ENCODE measurements at places on chromosomes 2 and 18.
A peak's percentile ranks its signal among the peaks of the same experiment; 100 is the strongest.

- DNase-seq, result no peak
These were observed 3.1 kb downstream of the IL36RN start for GRCh38 chr2:113061896-113062770.

DNA sequence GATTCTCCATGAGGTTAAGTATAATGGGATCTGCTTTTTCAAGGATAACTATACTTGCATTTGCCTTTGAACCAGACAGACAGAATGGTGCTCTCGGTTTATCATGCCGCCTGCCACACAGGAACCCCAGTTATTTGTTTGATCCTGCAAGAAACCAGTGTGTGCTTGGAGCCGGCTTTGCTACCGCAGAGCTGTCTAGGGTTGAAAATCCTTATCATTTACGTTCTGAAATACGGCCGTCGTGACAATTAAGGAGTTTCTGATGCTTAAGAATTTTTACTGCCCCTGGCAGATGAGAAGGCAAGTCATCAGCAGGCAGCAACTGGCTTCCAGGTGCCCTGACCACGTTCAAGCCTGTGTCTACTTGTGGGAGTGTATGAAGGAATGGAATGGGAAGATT lies 112.0 kb downstream of the GBX2 start:
- no peak for DNase-seq

- no peak for DNase-seq
These were observed 6.8 kb downstream of the ESPNL start for GRCh38 chr2:238106698-238107524.

DNA sequence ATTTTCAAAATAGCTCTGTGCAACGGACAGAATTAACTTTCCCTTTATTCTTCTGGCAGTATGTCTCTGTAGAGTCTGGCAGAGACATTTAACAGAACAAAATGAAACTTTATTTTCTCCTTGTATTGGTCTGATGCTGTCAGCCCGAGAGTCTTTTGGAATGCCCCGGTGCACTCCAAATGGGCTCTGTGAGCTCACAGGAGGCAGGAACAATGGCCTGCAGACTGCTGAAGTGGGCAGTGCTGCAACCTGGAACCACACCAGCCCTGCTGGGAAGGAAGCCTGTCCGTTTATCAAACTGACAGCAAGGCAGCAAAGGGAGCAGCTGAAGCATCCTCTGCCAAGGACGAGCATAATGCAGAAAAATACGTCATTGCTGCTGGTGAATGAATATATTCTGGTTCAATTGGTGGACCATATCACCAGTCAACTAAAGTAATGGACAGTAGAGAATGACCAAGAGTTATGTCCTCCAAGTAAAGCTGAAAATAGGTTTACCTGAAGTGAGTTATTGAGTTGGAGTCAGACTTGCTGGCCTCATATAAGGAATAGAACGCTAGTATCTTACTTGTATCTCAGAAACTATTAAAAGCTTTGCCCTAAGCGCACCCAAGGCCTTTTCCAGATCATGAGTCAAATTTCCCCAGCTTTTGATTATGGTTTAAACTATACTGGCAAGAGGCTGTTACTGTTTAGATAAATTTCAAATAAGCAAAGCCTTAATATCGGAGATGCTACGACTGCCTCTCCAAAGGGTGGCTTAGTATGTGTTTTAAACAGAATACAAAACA lies 207.6 kb upstream of the TANK start:
- no peak for DNase-seq

GRCh38 chr2:7692657-7693161 lies 775.5 kb downstream of the RNF144A start:
- DNase-seq, result peak; percentile 37

DNA sequence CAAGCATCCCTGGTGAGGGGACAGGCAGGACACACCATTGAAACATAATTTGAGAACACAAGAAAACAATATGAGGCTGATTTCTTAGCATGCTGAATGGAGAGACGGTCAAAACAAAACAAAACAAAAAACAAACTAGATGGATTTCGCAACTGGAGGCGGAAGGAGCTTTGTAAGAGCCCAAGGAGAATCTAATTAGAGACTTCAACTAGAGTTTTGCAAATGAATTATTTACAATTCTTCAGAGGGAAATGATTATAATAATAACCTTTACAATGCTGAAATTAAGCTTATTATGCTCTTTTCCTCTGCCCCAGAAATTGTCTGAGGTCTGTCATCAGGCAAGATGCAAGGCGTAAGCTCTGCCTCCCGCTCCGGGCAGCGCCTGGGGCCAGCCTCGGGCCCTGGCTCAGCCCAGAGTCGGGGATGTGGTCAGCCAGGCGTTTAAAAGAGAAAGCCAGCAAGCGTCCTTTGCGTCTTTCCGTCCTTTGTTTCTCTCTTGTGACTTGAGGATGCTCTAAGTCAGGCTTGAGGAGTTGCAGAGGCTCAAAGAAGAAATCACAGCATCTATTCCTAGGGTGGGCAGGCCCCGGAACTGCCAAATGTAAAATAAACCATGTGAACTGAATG lies 139.6 kb downstream of the TWIST2 start:
- no peak for DNase-seq

DNA sequence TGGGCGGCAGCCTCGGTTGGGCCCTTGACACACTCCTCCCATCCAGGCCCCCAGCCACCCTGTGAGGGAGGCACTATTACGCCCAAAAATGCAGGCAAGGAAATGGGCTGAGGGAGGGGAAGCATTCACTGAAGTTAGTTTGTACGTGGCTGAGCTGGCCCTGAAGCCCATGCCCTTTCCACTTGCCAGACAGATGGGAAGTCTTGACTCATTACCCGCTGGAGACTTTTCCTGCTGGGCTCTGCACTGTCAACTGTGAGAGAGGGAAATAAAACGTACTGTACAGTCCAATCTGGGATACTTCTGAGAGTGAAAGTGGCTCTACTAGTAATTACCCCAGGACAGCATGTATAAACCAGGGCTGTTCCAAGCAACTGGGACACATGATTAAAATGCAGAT lies 125.9 kb downstream of the MSH2 start:
- no peak for DNase-seq

GRCh38 chr2:57937456-57937855 lies 109.2 kb upstream of the VRK2 start:
- DNase-seq, result no peak

DNA sequence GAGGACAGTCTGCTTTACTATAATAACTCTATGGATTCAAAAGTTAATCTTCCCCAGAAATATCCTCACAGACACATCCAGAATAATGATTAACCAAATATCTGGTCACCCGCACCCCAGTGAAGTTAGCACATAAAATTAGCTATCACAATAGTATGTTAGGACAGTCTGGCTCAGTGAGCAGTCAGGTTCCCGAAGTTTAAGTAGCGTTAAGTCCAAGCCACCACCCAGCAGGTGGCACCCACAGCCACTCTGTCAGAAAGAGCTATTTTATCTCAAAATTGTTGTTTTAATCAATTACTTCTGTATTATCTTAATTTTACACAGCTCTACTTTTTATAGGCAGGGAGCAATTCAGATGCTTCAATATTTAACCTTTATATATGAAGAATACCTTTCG lies 537.5 kb downstream of the MBD2 start:
- DNase-seq, result no peak

DNA sequence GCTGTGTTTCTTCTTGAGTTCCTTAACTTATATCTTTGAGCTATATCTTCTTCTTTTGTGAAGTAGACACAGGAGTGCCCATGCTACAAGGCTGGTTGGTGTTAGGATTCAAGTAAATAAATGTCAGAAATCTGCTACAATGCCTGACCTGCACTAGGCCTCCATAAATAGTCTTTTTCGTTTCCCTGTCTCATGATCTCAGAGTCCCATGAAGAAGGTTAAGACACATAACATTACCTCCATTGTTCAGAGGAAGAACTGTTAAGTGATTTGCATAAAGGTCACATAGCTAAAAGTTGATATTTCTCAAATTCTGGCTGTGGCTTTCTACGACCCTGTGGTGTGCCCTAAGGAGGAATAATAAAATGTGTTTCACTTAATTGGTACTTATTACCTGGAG lies 228.4 kb downstream of the KCNS3 start:
- no peak for DNase-seq

- no peak for DNase-seq
These were observed 326.9 kb upstream of the SMIM21 start for GRCh38 chr18:75754433-75754832.

All from DMS79 treated with DMSO at 0.1 percent for 48 hours (cell line).